ENCODE measurements at places on chromosomes 5 and 9. TPM values are rescaled to one million over a fixed set of nuclear protein-coding genes. Genes with fewer than 3 reads are reported as not detected.

Gene PRUNE2
- 5.2 TPM for total RNA-seq

Gene SHOC1
- not detected for total RNA-seq

Gene ADAMTS12
- total RNA-seq, result 39.0 TPM

Gene SLC46A2
- total RNA-seq, result not detected

Gene IFNA1
- not detected for total RNA-seq

Gene LIX1
- total RNA-seq, result not detected

Gene NXNL2
- total RNA-seq, result 0.32 TPM

Gene CENPK
- total RNA-seq, result 2.6 TPM

Gene LURAP1L
- 7.6 TPM for total RNA-seq

Gene GDA
- total RNA-seq, result not detected

Gene ADGRV1
- total RNA-seq, result not detected

Gene STRBP
- 1.4 TPM for total RNA-seq

Gene PRR16
- total RNA-seq, result 11.9 TPM

Gene CDC20B
- total RNA-seq, result not detected

Measured in cardiac atrium fibroblast (primary cell).